Right forelimb (tissue), 1 donor: ENCODE measurements at places on chromosomes 1 and 21.
A peak's percentile ranks its signal among the peaks of the same experiment; 100 is the strongest.

DNA sequence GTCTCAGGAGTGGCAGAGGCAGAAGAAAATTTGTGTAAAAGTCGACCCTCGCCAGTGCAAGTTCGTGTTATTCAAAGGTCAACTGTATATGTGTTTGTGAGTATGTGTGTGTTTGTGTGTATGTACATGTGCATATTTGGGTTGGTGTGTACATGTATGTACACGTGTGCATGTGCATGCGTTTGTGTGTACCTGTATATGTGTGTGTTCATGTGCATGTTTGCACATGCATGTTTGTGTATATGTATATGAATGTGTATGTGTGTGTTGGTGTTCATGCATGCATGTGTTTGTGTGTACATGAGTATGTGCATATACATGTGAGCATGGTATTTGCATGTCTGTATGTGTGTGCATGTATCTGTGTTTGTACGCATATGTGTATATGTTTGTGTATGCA lies 21.7 kb upstream of the TENT5C start:
- no peak for DNase-seq

DNA sequence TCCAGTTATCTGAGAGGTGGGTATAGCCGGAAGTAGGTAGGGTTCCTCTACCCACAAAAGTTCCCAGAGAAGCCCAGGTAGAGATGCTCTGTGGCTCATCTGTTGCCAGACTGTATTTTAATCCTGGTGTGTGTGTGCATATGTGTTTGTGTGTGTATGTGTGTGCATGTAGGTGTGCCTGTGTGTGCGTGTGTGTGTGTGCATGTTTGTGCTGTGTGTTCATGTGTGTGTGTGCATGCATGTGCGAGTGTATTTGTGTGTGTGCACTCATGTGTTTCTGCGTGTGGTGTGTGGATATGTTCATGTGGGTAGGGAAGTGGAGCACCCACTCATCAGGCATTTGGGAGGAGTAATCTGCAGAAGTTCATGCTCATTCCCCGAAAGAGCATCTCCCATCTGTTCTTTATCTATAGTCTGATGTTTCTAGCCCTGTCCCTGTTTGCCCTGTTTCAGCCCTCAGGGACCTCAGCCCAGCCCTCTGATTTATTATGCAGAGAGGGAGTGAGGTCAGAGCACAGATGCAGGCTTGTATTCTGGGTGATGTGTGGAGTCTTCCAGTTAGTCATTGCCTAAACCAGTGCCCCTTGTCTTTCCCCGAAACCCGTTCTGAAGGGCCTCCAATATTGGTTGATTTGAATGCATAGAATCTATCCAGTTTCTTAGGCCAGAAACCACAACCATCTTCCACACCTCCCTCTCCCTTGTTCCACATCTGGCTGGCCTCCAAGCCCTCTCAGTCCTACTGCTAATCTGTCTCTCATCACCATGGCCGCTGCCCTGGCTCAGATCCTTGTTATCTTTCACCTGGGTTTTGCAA lies 69.1 kb downstream of the DISC1 start:
- DNase-seq = no peak

DNA sequence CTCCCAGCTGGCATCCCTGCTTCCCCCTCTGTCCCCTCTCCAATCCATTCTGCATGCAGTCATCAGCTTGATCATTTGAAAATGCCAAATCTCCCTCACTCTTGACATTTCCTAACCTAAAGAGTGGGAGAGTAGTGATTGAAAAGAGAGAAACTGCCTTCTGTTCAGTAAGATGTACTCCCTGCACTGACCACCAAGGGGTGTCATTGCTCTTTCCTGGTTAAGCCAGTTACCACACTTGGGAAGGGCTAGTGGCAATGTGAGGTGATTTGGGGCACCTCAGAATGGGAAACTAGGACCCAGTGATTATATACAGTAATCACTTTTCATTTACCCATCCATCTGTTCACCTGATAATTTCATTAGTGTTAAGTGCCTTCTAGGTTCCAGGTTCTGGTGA lies 6.9 kb upstream of the TMEM269 start:
- no peak for DNase-seq

DNA sequence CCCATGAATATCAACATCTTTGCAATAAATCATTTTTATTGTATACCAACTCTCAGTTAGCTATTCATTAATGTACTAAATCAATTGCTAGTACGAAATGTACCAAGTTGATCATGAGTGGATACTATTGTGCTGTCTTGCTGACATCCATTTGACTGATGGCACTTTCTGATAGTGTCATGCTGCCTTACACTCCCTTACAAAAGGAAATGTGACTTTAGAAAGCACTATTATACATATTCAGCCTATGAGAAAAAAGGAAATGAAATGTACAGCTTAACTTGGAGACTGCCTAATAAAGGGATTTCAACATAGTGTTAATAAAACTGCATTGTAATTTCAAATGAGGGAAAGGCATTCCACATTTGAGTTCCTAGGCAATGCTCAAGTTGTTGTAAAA lies 52.2 kb downstream of the PLA2G4A start:
- no peak for DNase-seq

DNA sequence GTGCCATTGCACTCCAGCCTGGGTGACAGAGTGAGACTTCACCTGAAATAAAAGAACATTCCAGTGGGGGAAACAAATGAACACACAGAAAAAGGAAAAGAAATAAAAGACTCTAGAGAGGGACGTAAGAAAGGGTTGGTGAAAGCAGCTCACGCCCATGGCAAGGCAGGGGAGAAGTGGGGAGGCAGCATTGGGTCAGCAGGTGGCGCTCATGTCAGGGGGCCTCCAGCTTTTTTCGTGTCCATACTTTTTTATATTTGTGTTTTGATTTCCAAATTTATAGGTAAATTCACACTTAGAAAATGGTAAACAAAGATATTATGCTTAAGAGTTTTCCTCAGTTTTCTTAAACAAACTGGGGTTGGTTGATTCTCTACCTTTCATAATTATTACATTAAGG lies 45.5 kb downstream of the VPS13D start:
- DNase-seq = peak; percentile 54

DNA sequence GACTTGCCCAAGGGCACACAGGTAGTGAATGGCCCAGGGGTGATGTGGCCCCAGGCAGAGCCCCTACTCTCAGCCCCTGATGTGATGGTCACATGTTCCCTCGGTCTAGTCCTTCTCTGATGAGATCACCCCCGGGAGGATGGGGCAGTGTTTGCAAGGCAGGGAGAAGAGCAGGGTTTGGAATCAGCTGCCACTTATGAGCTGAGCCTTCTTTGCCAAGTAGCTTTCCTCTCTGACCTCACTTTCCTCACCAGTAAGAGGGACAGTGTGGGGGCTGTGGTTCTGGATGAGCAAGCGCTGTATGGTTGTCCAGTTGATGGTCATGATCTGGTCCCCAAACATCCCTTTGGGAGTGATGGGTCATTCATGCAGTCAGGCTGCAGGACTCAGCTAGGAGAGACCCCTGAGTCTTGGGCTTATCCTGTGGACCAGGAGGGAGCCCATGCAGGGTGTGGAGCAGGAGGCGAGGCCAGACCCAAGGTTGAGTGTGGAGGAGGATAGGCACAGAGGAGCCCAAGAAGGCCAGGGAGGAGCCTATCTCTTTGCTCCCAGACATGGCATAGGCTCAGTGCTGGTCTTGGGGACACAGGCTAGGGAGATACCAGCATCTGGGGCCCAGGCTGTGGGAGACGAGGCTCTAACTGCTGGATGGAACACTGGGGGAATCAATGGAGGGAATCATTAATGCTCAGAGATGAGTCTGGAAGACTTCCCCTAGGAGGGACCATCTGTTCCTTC lies 15.9 kb upstream of the PEAR1 start:
- no peak for DNase-seq

GRCh38 chr1:212596798-212597197 lies 11.8 kb upstream of the ATF3 start:
- no peak for DNase-seq

DNA sequence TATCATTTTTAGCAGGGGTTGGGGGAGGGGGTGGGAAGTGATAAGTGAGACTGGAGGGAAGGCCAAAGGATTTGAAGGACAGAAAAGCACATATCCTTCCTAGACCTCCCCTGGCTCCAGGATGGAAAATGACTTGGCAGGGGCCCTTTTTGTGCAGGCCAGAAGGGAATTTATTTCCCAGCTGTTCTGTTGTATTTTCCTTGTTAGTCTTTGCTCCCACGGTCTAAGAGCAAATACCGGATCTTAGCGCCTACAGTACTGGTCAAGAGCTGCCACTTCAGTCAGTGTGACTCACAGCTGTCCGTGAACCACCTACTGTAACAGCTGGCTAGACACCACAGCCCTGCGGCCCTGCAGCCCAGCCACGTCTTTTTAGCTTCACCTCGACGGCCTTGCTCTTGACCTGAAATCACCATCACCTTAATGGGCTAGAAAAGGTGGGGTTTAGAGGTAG lies 51.0 kb upstream of the ERRFI1 start:
- DNase-seq = peak; percentile 57

DNA sequence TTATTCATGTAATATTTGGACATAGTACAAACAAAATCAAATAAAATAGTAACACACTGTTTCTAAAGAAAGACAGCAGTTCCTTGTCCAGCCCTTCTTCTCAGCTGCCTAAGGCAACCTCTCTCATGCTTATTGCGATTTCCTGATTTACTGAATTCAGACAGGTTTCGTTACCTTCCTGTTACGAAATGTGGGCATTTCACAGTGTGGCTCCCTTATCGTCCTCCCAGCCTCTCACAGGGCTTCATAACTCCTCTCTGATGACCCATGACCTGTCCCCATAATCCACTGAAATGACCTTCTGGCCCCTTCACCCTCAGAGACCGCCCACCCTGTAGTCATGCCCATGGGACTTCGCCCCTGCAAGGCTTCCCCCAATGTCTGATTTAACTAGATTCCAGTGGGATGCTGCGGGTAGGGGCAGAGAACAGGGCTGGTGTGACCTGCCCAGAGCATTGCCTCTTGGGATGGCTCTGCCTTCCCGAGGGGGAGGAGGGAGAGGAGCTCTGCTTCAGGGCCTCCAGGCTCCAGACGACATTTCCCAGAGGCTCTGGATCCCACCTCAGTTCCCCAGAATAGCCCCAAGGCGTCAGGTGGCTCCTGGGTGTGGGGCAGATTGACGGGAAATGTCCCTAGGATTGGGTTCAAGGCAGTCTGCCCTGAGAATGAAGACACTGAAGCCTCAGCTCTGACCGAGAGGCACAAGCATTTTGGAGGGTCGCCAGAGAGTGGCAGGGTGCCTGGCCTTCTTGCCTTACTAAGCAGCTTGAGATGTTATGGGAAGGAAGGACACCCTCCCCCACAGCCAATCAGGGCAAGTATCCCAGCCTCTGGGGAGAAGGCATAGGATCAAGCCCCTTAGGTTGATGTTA lies 20.6 kb downstream of the PADI2 start:
- DNase-seq = no peak

DNA sequence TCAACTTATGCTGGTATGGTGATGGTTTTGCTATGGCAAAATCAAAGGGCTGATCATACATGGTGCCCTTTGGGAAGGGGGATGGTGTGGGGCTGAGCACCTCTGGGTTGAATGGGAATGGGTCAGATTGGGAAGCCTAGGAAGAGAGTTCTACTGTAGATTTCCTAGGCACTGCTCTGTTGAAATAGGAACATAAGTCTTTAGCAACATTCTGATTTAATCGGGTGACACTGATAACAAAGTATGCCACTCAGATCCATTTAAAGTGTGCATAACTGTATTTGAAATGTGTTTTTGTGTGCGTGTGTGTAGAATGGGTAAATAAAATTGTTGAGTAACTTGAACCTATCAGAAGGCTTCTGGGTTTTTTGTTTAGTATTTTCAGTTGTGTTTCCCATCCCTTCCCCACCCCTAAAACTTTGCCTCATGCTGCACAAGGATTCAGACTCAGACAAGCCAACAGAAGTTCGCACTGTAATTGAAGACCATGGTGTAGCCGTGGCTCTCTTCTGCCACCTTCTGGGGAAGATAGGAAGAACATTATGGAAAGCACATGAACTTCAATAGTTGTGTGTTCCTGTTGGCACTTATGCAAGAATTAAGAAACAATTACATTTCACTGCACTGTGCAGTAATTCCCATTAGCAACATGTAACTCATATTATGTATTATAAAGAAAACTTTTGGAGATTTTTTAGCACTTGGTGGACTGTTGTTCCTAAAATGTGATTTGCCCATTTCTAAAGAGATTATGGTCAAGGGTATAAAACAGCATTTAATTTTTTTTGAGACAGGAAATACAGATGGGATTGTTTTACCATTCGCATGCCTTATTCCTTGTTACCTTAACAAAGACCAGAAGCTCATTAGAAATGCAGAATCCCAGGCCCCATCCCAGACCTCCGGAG lies 10.9 kb upstream of the C4BPB start:
- DNase-seq = peak; percentile 70

DNA sequence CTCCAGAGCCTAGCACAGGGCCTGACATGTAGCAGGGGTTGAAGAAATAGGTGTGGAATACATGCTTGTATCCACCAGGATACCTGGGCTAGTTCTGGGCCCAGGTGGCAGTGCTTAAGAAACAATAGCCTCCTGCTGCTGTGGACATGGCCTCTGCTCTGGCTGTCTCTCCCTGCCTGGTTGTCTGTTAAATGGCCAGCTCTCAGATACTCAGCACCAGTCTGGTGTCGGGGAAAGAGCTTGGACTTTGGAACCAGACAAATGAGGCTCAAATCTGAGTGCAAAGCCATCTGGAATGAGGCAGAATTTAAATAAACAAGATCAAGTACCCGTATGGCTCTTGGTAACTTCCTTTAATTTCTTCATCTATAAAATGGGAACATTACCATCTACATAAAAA lies 31.5 kb downstream of the SESN2 start:
- DNase-seq = no peak

DNA sequence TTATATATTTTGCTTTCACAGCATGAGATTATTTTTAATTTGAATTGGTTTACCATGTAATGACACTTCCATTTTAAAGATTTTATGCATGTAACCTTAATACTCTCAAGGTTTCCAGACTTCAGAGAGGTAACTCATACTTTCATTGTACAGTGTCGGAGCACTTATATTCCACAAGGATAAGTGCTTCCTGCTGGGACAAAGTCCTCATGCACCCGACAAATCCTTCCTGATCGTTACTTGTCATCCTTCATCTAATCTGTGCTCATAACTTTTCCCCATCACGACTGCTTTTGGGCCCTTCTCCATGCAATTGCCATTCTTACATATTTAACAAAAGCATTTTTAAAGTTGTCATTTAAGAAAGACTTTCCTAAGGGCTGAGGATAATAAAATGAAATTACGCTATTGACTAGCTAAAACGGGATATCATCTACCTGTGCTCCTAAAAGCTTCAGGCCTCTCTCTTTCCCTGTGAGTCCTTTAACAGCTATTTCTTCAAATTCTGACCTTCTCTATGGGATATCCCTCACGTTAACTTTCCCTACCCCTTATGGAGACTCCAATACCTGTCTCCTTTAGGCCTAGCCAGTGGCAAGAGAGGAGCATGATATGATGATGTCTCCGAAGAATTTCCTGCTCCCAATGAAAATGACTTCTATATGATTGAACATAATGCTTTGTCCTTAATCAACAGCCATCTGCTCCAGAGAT lies 59.3 kb downstream of the NCAM2 start:
- DNase-seq = no peak
